ENCODE measurements at places on chromosomes 2 and 18. TPM values are rescaled to one million over a fixed set of nuclear protein-coding genes. Genes with fewer than 3 reads are reported as not detected.

The SLC38A11 gene
- not detected for total RNA-seq

The MATN3 gene
- total RNA-seq, result 3.6 TPM

The GPR17 gene
- not detected for total RNA-seq

The ZSWIM2 gene
- not detected for total RNA-seq

The L3MBTL4 gene
- total RNA-seq, result 0.59 TPM

The COL4A4 gene
- 0.67 TPM for total RNA-seq

The SLC16A14 gene
- 2.1 TPM for total RNA-seq

The ALPP gene
- 0.15 TPM for total RNA-seq

The CYP1B1 gene
- 7.3 TPM for total RNA-seq

The CDH19 gene
- not detected for total RNA-seq
